ENCODE measurements at places on chromosomes 1 and 21.

- no peak for DNase-seq
These were observed 92.5 kb upstream of the VAMP3 start for GRCh38 chr1:7678491-7679158.

DNA sequence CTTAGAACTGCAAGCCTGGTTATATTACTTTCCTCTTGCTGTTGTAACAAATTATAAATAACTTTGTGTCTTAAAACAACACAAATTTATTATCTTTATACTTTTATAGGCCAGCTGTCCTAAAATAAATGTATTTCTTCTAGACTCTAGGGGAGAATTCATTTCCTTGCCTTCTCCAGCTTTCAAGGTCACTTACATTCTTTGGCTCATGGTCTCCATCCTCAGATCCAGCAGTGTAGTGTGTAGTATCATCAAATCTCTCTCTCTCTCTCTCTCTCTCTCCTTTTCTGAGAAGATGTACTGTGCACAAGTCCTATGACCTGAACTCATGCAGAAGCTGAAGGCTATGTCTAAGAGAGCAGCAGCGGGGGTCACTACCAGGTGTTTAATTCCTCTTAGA, 1510.6 kb downstream of the MRPL39 start:
- DNase-seq: no peak

DNA sequence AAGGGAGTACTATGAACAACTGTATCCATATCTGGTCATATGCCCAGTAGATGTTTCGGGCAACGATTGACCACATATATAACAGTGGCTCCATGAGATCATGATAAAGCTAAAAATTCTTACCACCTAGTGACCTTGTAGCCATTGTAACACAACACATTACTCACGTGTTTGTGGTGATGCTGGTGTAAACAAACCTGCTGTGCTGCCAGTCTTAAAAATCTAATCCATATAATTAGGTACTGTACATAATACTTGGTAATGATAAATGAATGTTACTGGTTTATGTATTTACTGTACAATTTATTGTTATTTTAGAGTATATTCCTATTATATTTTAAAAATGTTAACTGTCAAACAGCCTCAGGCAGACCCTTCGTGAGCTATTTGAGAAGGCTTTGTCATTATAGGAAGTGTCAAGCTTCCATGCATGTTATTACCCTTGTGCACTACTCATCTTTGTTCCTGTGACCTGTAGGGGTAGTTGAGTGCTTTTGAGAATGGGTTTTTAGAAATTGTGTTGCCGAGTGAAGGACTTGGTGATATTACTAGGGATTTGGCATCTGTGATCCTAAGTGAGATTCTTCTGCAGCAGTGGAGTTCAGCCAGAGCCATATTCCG, 23.6 kb downstream of the DIP2A start:
- DNase-seq: no peak

- no peak for DNase-seq
These were observed 20.8 kb downstream of the EVI5 start for GRCh38 chr1:92764116-92764515.

GRCh38 chr1:93605026-93605568, 76.5 kb downstream of the BCAR3 start:
- DNase-seq: no peak

- no peak for DNase-seq
These were observed 72.0 kb upstream of the TARDBP start for GRCh38 chr1:10940451-10940804.

All from HFF-Myc (cell line).